ENCODE measurements at places on chromosomes 3 and 15.

DNA sequence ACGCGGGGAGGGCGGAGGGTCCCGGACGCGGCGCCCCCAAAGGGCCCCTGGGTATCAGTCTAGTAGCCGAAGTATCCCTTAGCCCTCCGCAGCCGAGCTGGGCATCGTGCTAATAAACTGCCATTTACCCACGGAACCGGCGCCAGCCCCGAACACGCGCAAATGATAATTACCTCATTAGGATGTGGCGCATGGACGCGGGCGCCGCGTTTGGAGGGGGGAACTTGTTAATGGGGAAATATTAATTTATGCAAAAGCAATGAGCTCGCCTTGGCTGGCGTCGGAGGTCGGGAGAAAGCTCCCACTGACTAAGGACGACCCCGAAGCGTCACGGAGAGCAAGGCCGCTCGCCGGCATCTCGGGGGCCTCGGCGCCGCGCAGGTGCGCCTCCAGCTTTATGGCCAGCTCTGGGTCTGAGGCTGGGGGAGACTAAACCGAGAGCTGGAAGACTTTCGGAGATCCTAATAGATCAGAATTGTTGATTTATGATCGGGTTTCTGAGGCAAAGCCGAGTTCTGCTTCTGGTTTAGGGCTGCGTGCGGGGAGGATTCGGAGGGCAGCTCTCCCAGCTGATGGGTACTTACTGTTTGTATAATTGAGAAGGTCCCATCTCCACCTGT, 474 bp upstream of the FEZF2 start:
- no peak for DNase-seq

- DNase-seq: no peak
Observed at GRCh38 chr3:100401674-100402041, 319 bp downstream of the LNP1 start.

GRCh38 chr15:63708126-63708772, 111.1 kb downstream of the FBXL22 start:
- DNase-seq: no peak

DNA sequence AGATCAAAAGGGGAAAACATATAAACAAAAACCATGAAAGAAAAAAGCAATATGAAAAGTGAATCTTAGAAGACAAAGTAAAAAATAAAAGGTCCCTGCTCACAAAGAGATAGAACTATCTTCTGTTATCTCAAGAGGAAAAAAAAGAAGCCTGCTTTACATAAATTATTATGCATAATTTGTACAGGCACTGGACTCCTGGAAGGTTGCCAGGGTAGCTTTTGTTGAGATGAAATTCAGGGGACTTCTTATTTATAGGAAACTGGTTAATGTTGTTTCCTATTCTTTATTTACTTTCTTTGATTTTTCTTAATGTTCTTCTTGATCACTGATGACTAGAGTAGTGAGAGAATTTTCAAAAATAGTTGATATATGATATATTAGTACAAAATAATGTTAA, 66.9 kb downstream of the PPM1L start:
- DNase-seq: no peak

DNA sequence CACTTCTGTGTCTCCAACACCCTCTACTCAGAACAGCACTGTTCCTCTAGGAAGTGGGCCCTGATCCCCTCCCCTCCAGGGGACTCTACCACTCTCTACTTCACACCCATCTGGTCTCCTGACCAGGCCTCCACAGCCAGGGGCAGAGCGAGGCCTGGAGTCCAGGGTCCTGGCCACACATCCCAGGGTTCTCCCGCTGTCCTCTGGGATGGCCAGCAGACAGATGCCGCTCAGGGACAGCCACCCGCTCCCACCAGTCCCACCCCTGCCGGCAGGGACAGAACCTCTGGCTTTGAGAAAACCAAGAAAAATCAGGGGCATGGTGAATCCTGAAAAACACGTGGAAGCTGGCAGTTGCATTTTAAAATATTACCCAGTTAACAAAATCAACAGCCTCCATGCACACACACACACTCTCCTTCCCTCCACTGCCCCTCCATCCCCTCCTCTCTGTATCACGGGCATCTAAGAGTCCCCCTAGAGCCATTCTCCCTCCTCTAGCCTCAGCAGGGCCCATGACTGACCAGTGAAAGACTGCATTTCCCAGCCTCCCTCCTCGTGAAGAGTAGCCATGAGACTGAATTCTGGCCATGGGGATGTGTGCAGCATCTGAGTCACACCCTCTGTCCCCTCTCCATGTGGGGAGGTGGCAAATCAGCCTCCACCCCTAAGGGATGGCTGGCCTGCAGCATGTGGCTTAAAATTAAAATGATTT, 32.1 kb upstream of the IQSEC1 start:
- DNase-seq: no peak

DNA sequence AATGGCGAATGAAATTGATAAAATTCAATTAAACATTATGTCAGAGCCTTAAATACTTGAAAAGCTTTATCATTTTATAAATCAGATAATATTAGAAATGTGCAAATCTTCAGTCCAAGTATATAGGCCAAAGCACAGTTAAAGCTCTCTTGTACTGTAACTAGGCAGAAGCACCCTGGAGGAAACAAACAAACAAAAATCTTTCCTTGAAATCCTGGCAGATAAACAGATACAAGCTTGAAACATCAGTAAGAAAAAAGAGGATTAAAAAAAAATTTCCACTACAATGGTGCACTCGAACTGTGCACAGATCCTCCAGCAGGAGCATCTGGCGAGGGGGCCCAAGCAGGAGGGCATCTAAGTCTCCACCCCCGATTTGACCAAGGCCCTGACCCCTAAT, 166.6 kb downstream of the PLD1 start:
- DNase-seq: no peak

- DNase-seq: no peak
Observed at GRCh38 chr3:118151164-118151563, 883.5 kb downstream of the IGSF11 start.

DNA sequence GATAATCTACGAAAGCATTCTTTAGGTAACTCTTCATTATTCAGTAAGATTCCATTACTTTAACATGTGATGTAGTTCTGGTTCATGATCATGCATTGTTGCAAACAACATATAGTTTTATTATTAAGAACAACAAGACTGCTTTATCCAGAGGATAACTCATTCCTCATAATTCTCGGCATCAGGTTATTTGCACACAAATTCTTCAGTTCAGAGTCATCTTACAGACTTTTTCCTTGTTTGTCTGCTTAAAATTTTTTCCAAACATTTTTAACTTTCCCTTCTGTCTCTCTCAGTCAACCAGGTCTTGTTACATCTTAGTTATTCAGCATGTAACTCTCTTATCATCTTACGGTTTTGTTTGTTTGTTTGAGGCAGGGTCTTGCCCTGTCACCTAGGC, 60.1 kb downstream of the VGLL3 start:
- DNase-seq: no peak

GRCh38 chr3:149494759-149495580, 20.5 kb downstream of the TM4SF4 start:
- no peak for DNase-seq

GRCh38 chr3:51311055-51311454, 74.0 kb upstream of the MANF start:
- no peak for DNase-seq

GRCh38 chr3:62705721-62706120, 169.5 kb downstream of the CADPS start:
- DNase-seq: no peak

DNA sequence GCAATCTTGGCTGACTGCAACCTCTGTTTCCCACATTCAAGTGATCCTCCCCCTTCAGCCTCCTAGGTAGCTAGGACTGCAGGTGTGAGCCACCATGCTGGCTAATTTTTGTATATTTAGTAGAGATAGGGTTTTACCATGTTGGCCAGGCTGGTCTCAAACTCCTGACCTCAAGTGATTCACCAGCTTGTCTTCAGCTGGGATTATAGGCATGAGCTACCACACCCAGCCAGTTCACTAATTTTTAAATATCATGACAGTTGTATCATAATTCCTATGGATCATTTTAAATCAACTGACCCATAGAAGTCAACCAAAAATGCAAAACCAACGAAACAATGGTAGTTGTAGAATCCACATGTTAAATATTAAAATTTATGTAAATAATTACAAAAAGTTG, 35.1 kb downstream of the RAF1 start:
- DNase-seq: no peak

DNA sequence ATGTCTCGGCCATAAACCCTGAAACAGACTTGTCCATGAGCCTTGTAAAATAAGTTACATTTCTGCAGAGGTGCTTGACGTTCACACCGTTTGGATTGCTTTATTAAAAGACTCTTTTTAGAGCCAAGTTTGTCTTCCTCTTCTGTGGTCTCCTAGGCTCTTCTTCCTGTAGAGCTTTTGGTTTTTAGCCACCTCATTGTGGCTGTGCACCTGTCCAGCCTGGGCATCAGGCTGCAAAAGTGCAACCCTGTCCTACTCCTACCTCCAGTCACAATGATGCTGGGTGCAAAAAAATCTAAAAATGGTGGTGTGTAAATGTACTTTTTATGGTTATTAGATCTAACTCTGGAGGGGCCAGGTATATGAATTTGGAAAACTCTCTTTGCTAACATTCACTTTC, 2.8 kb upstream of the RIOX2 start:
- no peak for DNase-seq

DNA sequence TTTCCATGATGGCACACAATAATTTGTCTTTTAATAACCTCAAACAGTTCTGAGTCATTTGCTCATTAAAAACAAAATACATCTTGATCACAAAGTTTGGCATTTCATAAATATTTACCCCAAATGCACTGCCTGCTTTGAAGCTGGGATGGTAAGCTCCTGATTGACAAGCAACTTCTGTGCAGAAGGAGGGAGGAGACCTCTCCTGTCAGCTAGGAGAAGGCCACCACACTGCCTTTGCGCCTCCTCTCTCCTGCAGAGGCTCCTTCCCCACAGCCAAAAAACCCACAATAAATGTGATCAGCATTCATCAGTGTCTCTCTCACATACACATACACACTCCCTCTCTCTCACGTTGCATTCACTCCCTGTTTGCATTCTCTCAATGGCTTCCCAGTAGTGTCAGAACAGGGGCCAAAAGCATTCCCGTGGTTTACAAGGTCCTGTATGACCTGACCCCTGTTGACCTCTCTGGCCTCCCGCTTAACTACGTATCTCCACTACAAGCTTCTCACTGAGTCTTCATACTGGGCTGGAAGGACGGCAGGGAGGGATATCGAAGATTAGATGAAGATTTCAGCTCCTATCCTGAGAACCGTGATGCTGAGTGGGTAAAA, 216.4 kb downstream of the FOXP1 start:
- DNase-seq: no peak

DNA sequence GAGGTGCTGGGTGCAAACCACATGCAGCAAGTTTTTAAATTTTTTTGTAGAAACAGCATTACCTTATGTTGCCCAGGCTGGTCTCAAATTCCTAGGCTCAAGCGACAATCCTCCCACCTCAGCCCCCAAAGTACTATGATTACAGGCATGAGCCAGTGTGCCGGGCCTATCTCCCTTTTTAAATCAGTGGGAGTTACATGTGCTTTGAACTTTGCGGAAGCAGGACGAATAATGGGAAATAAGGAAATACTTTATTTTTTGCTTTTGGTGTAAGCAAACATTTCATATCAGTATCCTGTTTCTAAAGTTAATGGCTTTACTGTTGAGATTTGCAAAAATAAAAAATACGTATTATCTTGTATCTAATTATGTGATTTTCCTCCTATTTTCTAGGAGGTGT, 9.1 kb downstream of the NR1D2 start:
- DNase-seq: no peak

DNA sequence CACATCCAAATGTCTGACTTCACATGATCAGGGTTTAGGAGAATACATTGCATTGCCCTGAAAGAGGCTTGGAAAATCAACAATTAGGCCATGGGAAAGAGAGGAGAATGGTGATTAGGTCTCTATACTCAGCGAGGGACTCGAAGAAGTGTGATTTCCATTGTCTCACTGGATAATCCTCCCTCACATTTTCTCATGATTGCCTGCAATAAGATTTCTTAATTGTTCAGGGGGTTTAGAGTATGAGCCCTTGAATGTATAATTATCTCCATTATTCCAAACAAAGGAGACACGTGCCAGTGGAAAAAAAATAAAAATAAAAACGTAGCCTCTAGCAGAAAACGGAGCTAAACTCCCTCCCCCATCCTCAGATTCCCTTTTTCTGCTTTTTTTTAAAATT, 173.2 kb downstream of the TPRG1 start:
- no peak for DNase-seq

DNA sequence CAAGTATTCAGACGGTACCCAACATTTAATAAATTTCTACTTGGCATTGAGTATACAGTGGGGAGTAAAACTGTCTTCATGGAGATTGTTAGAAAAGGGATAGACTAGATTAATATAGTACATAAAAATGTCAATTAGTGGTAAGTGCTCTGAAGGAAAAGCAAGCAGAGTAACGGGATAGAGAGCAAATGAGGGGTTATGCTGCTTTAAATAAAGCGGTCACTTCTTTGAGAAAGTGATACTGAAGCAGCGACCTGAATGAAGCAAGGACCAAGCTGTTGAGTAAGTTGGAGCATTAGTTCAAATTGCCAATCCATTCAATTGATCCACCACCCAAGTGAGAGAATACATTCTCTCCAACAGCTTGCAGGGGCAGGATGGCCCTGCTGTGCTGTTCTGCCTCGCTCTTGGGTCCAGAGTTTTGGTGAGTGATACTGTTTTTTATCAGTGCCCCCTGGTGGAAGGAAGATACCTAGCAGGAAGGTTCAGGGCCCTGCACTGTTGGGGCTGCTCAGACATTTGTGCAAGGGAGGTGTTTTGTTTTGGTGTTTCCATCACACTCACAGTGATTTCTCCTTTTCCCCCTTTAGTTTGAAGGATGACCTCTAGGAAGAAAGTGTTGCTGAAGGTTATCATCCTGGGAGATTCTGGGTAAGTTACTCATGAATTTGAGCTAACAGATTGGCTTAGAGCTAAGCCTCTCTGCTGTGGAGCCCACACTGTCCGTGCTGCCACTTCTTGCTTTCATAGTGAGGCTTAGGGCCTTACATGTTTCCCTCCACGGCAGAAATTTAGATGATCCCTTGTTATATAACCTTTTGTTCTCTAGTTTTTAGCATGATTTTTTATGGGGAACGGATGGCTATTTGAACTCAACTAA, 69.0 kb downstream of the RAB7A start:
- DNase-seq: peak; percentile 8

DNA sequence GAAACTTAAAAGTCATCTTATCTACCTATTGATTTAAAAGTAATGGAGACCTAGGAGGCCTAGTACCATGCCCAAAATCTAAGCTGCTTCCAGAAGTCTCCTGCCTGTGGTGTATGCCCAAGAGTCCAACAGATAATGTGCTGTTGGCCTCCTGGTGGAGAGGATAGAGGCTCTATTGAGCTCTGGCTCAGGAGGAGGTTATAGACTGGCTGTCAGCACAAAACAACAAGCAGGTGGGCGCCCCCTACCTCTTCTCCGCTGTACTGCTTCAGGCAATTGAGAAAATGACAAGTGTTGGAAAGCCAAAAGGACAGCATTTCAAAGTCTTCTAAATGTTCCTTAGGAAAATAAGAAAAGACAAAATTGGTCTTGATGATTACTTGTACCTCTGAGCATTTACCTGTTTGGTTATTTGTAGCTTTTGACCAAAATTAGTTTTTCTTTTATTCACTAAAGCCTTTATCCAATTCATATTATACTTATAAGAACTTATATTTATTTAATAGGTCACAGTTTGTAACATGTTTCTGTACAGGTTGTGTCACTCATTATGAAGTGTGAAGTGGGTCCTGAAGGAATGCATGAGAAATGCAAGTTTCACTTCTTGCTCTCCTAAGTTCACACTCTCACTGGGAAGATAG, 17.2 kb upstream of the GNB5 start:
- peak; percentile 41 for DNase-seq

Data from NCI-H510A (cell line).